ENCODE measurements at places on chromosomes 5 and 9.

GRCh38 chr5:171418982-171419687 lies at the start of gene FGF18:
Gene FGF18, plus strand, starts transcription at chr5:171419647. Its CDS starts 553 bp downstream, at chr5:171420200.
- peak; percentile 86 for DNase-seq

GRCh38 chr9:33289496-33289895 lies 820 bp upstream of the NFX1 start:
- peak; percentile 52 for DNase-seq

GRCh38 chr5:69300537-69301203 lies 31.9 kb downstream of the CCDC125 start:
- DNase-seq, result no peak

GRCh38 chr9:91214867-91215266 lies 146.9 kb downstream of the AUH start:
- no peak for DNase-seq

- DNase-seq, result no peak
Observed at GRCh38 chr5:43608406-43608805, 5.4 kb downstream of the NNT start.

DNA sequence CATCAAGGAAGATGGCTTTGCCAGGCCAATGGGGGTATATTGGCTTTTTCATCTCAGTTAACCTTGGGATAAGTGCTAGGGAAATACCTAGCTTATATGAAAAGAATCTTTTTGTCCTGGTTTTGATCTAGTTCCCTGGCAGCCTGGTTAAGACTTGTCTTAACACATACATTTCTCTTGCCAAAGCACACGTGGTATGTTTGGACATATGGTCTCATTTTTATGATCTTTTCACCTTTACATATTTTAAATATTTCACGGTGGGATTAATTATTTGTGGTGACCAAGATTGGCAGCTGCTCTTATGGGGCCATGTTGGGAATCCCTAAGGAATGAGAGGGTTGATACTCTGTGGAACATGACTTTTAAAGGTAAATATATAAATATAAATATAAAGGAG lies 312.5 kb downstream of the NPR3 start:
- no peak for DNase-seq

DNA sequence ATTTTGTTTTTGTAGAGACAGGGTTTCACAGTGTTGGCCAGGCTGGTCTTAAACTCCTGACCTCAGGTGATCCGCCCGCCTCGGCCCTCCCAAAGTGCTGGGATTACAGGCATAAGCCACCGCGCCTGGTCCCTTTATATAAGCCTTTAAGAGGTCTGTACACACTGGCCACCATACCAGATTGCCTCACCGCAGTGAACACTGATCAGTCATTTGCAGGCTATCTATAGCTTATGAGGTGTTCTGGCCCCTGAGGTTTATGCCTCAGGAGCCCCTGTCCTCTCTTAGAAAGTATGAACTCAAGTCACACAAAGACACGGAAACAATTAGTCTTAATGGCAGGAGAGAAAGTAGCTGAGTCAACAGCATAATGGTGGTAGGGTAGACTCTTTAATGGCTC lies 14.6 kb downstream of the HINT1 start:
- no peak for DNase-seq

DNA sequence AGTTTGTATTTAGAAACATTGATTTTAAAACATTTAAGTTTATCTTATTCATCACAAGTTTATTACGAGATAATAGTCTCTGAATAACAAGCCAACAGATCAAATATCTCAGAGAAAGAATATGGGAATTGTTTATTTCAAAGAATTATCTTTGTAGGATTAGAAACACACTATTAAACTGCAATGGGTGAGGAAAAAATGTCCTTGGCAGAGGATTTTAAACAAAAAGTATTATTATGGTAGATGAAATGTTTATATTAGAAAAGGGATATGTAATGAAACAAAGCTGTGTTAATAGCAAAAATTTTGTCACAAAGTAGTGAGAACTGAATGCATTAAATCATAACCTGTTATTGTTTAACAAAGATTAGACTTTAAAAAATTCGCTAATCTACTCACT lies 1382.9 kb upstream of the DMAC1 start:
- no peak for DNase-seq

GRCh38 chr5:56739990-56740389 lies 75.4 kb upstream of the MAP3K1 start:
- no peak for DNase-seq

DNA sequence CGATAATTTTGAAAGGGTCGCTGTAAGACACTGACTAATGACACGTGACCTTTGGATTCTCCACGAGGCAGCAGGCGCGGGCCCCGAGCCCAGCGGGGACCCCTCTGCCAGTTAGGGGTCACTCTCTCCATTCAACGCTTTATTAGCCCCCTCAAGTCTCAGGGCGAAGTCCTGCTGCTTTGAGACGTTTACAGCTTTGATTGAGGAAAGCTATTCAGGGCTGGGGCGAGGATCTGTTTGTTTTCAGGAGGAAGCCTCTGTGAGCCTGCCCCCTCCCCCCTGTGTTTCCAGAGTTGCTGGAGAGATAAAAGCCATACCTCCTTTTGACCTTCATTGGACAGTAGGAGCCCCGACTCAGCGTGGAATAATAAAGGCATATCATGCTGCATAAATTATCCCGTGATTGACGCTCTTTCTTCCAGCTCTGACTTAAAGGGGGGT lies 31.4 kb upstream of the MSX2 start:
- no peak for DNase-seq

GRCh38 chr9:35882996-35883395 lies 12.8 kb upstream of the OR13J1 start:
- DNase-seq, result no peak

GRCh38 chr5:15992918-15993317 lies 186.7 kb downstream of the MARCHF11 start:
- no peak for DNase-seq

- DNase-seq, result no peak
Observed at GRCh38 chr5:36957953-36958537, 81.5 kb downstream of the NIPBL start.

GRCh38 chr5:149583394-149583793 lies 2.1 kb downstream of the ARHGEF37 start:
- no peak for DNase-seq
